ENCODE measurements at places on chromosomes 2 and 18. TPM values are rescaled to one million over a fixed set of nuclear protein-coding genes. Genes with fewer than 3 reads are reported as not detected.

- no peaks in the 10 kb centered on the region for H3K27me3 ChIP-seq
- no peaks in the 10 kb centered on the region for H3K36me3 ChIP-seq
- no peak for DNase-seq
- H3K4me1 ChIP-seq: no peaks in the 10 kb centered on the region
- H3K27ac ChIP-seq: no peak overlapping the region
Observed at GRCh38 chr2:158038901-158039300, 62.8 kb upstream of the UPP2 start.

DNA sequence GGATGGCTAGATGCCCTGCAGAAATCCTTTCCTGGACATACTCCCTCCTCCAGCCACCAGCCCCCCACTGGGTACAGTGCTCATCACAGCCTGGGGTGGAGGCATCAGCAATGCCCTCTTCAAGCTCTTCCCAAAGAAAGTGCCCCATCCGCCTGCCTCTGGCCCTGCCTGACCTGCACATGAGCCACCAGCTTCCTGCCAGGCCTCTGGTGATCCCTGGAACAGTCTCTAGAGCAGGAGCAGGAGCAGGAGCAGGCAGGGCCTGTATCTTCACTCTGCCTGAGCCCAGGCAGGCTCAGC, 54.1 kb upstream of the CAB39 start:
- no peaks in the 10 kb centered on the region for H3K27me3 ChIP-seq
- no peak overlapping the region for H3K27ac ChIP-seq
- no peak overlapping the region for H3K4me3 ChIP-seq
- H3K4me1 ChIP-seq: no peaks in the 10 kb centered on the region
- DNase-seq: no peak

The DIPK1C gene
- not detected for total RNA-seq

- H3K4me1 ChIP-seq: no peaks in the 10 kb centered on the region
- no peak overlapping the region for H3K27ac ChIP-seq
- no peak overlapping the region for H3K4me3 ChIP-seq
- peaks cover 100% of the 10 kb centered on the region for H3K27me3 ChIP-seq
Observed at GRCh38 chr2:73292316-73292905, 937 bp downstream of the EGR4 start.

DNA sequence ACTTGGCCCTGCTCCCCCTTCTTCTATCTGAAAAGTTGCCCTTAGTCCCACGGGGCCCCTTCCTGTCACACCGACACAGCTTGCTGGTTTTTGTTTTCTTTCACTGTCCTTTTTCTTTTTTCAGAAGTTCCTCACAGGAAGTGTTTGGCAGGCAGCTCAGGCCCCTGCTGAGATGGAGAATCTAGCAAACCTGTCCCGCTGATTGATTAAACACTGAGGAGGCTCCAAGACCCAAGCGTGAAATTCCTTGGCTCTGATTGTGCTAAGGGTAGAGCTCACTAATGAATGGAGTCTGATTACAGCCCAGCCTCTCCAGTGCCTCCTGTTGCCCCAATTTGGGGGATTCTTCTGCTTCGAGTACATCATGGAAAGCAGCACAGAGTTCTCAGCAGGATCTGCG, 365.9 kb upstream of the MEX3C start:
- H3K27me3 ChIP-seq: no peaks in the 10 kb centered on the region
- H3K27ac ChIP-seq: no peak overlapping the region
- no peaks in the 10 kb centered on the region for H3K36me3 ChIP-seq
- no peak for DNase-seq
- H3K4me3 ChIP-seq: no peak overlapping the region
- no peaks in the 10 kb centered on the region for H3K4me1 ChIP-seq

GRCh38 chr2:18913512-18913911, 324.1 kb upstream of the NT5C1B start:
- H3K27me3 ChIP-seq: no peaks in the 10 kb centered on the region
- DNase-seq: no peak
- no peaks in the 10 kb centered on the region for H3K36me3 ChIP-seq
- H3K4me1 ChIP-seq: no peaks in the 10 kb centered on the region
- H3K4me3 ChIP-seq: no peak overlapping the region

GRCh38 chr2:37389989-37390765, 45.7 kb downstream of the QPCT start:
- no peak for DNase-seq
- H3K36me3 ChIP-seq: no peaks in the 10 kb centered on the region
- H3K4me3 ChIP-seq: no peak overlapping the region
- H3K4me1 ChIP-seq: no peaks in the 10 kb centered on the region
- no peak overlapping the region for H3K27ac ChIP-seq

DNA sequence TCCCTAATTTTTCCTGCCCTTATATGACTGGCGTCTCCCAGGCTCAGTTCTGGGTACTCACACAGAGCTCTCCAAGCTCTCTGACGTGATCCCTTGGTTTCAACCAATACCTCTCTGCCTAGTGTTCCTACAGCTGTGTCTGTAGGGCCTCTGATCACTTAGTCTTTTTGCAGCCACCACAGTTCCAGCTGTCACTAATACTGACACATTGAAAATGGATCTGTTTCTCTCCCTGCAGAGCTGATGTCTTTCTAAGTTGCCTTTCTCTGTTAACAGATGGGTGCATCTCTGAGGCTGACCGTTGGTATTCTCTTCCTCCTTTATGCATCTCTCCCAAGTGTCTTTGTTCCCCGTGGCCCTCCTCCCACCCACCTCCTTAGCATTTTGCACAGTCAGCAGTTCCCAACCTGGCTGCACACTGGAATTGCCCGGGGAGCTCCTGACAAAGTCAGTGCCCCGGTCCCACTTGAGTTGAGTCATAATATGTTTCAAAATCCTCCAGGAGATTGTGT, 62.5 kb downstream of the CERS6 start:
- H3K4me3 ChIP-seq: no peak overlapping the region
- DNase-seq: peak; percentile 49
- H3K27ac ChIP-seq: peak overlapping the region; percentile 88
- H3K36me3 ChIP-seq: no peaks in the 10 kb centered on the region
- H3K27me3 ChIP-seq: no peaks in the 10 kb centered on the region
- H3K4me1 ChIP-seq: peaks cover 48% of the 10 kb centered on the region

GRCh38 chr2:208222351-208222750, 32.5 kb downstream of the IDH1 start:
- DNase-seq: no peak
- no peaks in the 10 kb centered on the region for H3K27me3 ChIP-seq
- no peak overlapping the region for H3K4me3 ChIP-seq
- no peaks in the 10 kb centered on the region for H3K36me3 ChIP-seq
- no peaks in the 10 kb centered on the region for H3K4me1 ChIP-seq

The TEX44 gene
- not detected for total RNA-seq

DNA sequence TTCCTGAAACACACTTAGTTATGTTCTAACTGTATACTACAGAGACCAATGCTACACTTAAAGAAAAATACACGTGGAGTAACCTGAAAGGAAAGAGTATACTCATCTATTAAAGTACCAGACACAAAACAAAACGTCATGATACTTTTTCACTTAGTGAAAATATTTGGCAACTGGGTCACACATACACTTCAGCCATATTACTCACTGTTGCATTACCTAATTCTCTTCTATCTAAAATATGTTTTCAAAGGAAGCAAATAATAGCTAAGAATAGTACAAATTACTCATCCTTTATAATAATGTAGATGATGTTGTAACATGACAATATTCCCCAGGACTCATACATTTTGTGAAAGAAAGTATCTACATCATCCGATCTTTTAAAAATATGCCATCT, 76.5 kb upstream of the EPB41L3 start:
- peak; percentile 60 for DNase-seq
- no peak overlapping the region for H3K4me3 ChIP-seq

- peaks cover 28% of the 10 kb centered on the region for H3K36me3 ChIP-seq
- H3K4me1 ChIP-seq: no peaks in the 10 kb centered on the region
Observed at GRCh38 chr2:61272421-61273070, 110.6 kb downstream of the C2orf74 start.

DNA sequence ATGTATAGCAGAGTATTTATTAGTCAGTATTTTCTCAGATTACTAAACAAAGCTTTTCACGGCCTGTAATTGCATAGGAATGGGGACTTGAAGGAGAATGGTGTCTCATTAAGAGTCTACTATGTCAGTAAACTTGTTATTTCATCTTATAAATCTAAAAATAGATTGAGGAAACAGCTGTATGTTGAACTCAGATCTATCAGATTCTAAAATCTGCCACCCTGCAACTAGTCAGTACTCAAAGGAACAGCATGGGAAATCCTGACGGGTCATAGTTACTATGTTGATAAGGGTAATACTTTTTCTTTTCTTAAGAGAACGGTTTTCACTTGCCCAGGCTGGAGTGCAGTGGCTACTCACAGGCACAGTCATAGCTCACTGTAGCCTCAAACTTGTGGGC, 70.2 kb upstream of the EMILIN2 start:
- H3K27ac ChIP-seq: no peak overlapping the region
- H3K36me3 ChIP-seq: peaks cover 46% of the 10 kb centered on the region
- H3K4me3 ChIP-seq: no peak overlapping the region
- DNase-seq: no peak

GRCh38 chr2:88831792-88832248, 140.3 kb downstream of the RPIA start:
- DNase-seq: peak; percentile 74
- no peaks in the 10 kb centered on the region for H3K27me3 ChIP-seq

All from cardiac muscle cell (in vitro differentiated cells and primary cell).